Activated CD4-positive, alpha-beta T cell treated with anti-CD3 and anti-CD28 coated beads, Interleukin-2, amount 50 U/mL, for 4 hours (primary cell): ENCODE measurements at places on chromosomes 1 and 21.

DNA sequence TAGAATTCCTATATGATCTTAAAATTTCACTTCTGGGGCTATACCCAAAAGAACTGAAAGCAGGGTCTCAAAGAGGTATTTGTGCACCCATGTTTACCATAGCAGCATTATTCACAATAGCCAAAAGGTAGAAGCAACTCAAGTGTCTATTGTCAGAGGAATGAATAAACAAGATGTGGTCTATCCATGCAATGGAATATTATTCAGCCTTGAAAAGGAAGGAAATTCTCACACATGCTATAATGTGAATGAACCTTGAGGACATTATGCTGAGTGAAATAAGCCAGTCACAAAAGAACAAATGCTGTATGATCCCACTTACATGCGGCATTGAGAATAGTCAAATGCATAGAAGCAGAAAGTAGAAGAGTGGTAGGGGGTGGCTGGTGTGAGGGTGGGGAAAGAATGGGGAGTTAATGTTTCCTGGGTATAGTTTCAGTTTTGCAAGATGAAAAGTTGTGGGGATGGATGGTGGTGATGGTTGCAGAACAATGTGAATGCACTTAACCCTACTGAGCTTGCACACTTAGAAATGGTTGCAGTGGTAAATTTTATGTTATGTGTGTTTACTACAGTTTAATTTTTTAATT is 122.4 kb downstream of the TOMM20 start:
- no peak for DNase-seq

DNA sequence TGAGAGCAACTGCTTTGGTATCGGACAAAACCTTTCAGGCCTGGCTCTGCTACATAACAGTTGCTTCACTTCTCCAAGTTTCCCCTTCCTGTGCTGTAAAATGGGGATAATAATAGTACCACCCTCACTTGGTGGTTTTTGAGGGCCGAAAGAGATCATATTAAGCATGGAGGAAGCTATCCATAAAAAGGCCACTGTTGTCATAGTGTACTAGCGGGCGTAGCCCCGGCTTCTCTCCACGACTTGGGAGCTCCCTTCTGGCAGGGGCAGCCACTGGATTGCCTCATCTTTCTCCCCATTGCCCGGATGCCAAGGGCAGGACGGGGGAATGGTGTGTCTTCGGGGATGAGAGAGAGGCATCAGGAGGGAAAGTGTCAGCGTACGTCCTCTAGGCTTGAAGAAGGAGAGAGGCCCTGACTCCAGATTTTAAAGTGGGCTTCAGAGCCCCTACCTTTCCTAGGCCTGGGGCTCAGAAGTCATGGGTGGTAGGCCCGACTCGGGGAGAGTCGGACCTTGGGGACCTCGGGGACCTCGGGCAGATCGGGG is 548 bp upstream of the MFSD2A start:
- DNase-seq, result no peak

DNA sequence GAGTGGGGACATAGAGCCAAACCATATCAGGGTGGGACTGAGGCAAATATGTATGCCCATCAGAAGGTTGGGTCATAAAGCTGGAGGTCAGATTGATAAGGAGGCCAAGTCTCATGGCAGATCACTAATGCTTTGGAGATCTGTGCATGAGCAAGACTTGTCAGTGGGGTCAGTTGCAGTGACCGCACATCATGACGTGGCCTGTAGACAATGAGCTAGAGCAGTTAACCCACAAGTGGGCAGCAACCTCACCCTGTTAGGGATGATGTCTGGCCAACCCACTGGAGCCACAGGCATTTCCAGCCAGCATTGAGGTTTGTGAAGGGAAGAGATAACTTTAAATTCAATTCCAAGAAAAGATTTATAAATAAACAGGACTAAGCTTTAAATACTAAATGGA is 66.7 kb downstream of the XCL1 start:
- no peak for DNase-seq

- no peak for DNase-seq
Measured at GRCh38 chr1:201933840-201934430, 12.4 kb downstream of the LMOD1 start.

DNA sequence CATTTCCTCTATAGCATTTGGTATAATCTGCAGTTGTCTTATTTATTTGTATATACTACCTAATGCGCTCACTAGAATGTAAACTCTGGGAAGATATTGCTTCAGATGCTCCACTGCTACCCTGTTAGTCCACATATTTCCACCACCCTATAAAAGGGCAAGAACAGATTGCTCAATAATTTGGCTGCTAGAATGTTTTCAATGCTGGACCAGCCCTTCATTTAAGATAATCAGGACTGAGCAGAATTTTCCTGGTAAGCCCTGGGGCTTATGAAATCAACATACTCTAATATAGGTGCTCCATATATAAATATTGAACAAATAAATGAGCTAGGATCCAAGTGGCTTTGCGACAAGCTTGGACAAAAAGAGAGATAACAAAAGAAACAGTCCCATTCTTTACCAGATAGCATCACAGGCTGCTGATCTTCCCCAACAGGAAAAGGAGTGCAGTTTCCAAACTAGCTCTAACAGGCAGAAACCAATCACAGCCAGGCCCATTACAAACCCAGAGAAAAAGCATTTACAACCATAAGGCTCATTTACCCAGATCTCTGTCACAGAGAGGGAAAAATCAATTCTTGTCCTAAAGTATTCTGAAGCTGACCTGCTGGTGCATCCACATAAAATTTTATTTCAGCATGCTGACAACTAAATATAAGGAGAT is 8.3 kb downstream of the BCAR3 start:
- DNase-seq, result no peak

- no peak for DNase-seq
Measured at GRCh38 chr1:119318466-119319309, 49.9 kb upstream of the HAO2 start.
